ENCODE measurements at places on chromosomes 5 and 9.

- no peak for DNase-seq
These were observed 120.7 kb upstream of the PAPPA start for GRCh38 chr9:116032683-116033440.

DNA sequence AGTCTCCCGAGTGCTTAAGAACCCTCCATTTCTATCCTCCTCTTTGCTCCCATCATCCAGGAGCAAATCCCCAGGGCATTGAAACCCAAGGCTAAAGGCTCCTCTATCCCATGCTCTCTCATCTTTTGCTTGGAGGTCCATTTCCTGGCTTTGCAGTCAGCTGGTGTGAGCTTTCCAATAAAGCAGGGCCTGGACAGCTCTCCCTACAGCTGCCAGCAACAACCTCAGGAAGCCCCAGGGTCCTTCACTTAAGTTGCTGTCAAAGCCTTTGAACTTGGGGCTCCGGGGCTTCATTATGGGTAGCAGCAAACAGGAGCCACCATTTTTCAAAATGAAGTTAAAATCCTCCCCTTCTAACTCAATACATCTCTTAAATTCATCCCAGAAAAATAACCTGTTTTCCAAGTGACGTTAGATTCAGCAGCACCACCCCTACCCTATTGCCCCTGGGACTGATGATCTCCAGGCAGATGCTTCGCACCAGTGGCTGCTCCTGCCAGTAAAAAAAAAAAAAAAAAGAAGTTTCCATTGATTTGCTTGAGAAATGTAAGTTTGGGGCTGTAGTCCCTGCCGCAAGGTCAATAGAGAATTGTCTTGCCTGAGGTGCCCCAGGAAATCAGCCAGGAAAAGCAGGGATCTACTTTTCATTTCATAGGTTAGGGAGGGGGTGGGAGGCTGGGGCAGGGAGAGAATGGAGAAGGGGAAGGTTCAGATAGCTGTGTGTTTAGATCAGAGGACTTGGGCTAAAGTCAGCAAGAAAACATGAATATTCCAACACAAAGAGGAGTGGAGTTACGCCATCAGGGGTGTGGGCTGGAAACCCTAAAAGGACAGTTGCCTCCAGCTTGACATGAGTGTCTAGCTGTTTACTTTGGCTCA is 83.8 kb upstream of the IL6ST start:
- no peak for DNase-seq

DNA sequence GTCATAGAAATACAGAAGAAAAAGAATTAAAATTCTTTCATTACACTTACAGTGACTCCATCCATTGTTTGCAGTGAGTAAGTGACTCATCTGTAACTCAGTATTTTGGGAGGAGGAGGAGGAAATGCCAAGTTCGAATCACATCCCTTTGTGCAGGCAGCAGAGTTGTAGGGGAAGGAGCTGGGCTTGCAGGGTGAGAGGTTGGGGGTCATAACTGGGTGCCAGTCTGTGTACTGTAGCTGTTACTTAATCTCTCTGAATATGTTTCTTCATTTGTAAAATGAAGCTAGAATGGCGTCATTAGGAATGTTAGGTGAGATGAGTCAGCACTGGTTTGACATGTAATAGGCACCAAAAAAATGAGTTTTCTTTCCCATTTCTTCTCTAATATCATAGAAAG is 235.7 kb upstream of the ADAMTSL1 start:
- DNase-seq: no peak

DNA sequence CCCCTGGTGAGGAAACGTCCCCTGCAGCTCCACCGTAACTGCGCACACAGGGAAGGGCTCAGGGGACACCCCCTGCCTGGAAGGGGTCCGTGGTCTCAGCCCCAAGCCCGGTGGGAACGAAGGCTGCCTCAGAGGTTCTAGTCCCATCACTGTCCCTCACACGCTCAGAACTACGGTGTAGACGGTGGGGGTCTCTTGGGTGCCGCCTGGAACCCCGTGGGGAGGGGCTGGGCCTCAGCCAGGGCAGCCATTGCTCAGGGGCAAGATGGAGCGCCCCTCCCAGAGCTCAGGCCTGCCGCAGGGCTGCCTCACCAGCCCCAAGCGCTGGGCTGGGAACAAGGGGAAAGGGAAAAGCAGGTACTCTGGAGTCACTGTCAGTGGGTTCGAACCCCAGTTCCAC is 2.9 kb downstream of the AGPAT2 start:
- DNase-seq: no peak

GRCh38 chr5:139634028-139634325 is 14.2 kb upstream of the CXXC5 start:
- no peak for DNase-seq

DNA sequence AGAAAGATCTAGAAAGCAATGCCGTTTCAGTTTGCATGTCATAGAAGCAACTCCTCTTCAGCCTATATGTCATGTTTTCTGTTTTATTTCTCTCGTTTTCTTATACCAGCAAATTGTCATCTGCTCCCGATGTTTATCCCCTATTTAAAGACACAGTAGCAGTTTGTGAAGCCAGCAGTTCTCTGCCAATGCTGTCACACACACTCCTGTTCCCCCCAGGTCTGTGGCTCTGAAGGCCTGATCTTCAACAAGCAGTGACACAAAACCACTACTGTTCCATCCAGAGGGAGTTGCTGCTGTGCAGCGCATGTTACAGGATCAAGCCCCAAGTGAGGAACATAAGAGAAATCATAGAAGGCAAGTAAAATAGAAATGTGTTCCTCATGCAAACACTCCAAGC is 364.1 kb upstream of the SLC30A5 start:
- DNase-seq: no peak

DNA sequence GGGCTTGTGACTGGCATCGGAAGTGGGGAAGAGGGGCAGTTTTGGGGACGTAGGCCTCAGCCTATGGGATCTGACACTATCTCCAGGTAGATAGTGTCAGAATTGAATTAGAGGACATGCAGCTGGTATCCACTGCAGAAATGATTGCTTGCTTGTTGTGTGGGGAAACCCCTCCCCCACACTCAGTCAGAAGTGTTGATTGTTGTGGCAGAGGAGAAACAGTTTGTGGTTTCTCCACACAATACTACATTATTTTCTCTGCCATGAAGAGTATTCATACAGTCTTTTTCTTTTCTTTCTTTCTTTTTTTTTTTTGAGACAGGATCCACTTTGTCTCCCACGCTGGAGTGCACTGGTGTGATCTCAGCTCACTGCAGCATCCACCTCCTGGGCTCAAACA is 113.9 kb downstream of the ARRDC3 start:
- DNase-seq: no peak

DNA sequence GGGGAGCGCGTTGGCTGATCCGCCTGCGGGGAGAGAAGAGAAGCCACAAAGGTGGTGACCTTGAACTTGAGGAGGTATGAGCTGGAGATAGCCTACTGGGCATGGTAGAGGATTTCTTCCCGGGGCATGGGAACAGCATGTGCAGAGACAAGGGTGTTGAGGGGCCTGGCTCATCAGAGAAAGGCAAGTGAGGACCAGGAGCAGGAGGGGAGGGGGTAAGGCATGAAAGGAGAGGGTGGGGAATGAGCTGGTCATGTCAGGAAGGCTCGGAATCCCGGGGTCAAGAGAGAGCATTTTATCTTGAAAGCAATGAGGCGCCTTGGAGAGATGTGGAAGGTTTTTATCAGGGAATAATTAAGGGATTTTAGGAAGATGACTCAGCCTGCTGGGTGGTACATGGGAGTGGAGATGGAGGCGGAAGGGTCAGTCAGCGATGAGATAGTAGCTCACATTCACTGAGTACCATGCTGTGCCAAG is 121.1 kb downstream of the LHX2 start:
- no peak for DNase-seq

GRCh38 chr5:159059722-159060121 is 40.0 kb downstream of the EBF1 start:
- DNase-seq: no peak

- DNase-seq: no peak
These were observed 13.1 kb upstream of the ANXA1 start for GRCh38 chr9:73138516-73138915.

- no peak for DNase-seq
These were observed 47.0 kb downstream of the DNAJC21 start for GRCh38 chr5:34976347-34976746.
